ENCODE measurements at places on chromosomes 1 and 21.

DNA sequence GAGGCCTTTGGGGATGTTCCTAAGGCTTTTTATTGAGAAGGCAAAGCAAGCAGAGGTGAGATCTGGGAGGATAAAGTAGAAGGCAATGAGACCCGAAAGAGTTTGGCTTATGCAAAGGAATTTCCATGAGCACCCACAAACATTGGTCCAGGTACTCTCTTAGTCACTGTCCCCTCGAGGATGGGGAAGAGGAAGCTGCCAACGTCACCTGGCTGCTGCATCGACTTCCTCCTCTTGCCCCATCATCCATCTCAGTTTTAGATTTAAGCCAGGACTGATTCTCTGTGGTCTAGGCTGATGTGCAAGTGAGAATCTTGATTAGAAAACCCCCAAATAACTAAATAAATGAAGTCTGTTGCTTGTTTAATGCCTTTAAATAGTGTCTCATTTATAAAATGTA, 28.7 kb downstream of the RUNX1 start:
- no peak for DNase-seq

- no peak for DNase-seq
Measured at GRCh38 chr1:204549313-204549712, 33.1 kb downstream of the MDM4 start.

DNA sequence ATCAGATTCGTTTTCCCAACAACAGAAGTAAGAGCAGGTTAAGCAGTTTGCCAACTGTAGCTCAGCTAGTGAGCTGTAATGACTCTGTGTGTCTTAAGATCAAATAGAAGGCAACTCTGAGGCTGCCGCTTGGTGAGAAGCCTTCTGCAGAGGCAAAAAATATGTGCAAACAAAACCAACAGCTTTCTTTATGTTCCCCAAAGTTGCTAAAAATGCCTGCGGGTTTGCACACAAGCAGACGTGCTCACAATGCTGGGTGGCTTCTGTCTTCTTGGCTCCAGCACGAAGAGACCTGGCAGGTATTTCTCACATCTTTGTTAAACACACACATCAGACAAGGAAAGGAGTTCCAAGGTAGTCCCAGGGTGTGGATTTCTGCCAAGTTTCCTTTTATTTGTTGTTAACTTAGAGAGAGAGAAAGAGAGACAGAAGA, 158.9 kb upstream of the JUN start:
- DNase-seq, result no peak

GRCh38 chr1:54017979-54018378, at the start of gene LDLRAD1:
LDLRAD1 (minus strand) TSS chr1:54018186; CDS start chr1:54018112, 74 bp downstream.
- DNase-seq, result no peak

DNA sequence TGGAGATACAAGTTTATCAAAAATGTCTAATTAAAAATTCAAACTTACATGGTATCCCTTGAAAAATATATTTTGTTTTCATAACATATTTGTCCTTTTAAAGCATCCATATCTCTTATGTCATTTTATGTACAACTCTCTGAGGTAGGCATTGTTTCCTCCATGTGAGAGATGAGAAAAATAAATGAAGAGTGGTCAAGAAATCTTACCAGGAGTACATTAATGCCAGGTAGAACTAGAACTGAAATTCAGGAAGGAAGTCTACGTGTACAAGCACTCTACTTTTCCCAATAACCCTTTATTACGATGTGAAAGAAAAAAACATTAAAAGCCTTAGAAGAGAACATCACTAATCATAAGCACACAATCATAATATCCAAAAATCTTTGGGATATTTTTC, 5.6 kb downstream of the BRINP3 start:
- DNase-seq, result no peak

DNA sequence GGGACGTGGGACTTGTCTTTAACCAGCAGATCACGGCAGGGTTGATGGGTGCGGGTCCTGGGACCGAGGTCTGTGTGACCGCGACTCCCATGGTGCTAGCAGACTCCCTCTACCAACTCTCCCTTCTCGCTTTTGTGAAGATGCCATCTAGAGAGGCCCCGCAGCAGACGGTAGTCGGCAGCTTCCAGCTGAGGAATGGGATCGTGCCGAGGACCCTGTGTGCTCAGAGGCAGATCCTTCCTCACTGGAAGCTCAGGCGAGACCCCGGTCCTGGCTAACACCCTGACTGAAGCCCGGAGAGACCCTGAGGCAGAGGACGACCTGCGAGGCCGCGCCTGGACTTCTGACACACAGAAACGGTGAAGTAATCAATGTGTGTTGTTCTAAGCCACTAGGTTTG, 12.5 kb upstream of the SPATC1L start:
- no peak for DNase-seq

GRCh38 chr1:229032375-229032774, 238.5 kb upstream of the RAB4A start:
- no peak for DNase-seq

DNA sequence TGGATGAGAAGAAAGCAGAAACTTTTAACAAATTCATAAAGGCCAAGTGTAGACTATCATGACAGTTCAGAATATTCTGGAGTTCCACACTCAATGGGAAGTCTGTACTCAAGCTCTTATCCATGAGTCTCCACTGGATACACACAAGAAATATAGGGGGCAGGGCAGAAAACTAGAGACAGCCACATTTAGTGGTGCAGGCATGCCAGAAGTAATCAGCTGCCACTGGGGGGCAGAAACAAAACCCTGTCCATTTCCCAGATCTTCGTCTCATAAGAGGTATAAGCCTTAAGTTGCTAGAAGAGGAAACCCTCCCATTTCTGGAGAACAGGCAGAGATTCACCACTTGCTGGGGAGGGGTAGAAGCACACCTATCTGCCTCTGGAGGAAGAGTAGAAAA, 166.8 kb upstream of the GALNT2 start:
- DNase-seq, result no peak

DNA sequence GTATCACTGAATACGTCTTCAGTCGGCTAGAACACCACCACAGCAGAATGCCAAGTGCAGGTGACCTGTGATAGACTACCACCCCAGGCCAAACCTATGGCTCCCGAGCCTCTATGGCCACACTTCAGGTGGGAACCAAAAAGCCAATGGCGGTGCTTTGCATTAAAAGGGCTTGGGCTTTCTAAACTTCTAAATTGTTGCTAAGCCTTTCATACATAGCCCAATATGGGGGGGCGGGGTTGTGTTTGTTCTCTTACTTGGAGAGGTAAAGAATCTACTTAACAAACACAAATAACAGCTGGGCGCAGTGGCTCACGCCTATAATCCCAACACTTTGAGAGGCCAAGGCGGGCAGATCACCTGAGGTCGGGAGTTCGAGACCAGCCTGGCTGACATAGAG, 19.7 kb downstream of the USP48 start:
- no peak for DNase-seq

GRCh38 chr1:23906731-23907130, 6.4 kb downstream of the CNR2 start:
- no peak for DNase-seq
